ENCODE measurements at places on chromosomes 6 and 20.

GRCh38 chr6:47256981-47257730 is 52.5 kb downstream of the TNFRSF21 start:
- DNase-seq = no peak

- DNase-seq = no peak
Observed at GRCh38 chr6:38188677-38189335, 369.3 kb downstream of the ZFAND3 start.

GRCh38 chr6:90409700-90410099 is 113.1 kb upstream of the BACH2 start:
- no peak for DNase-seq

GRCh38 chr20:24483435-24484080 is 14.1 kb downstream of the SYNDIG1 start:
- no peak for DNase-seq

GRCh38 chr6:110786696-110787095 is 28.6 kb downstream of the CDK19 start:
- no peak for DNase-seq

GRCh38 chr6:141464490-141464889 is 668.2 kb upstream of the GJE1 start:
- no peak for DNase-seq

DNA sequence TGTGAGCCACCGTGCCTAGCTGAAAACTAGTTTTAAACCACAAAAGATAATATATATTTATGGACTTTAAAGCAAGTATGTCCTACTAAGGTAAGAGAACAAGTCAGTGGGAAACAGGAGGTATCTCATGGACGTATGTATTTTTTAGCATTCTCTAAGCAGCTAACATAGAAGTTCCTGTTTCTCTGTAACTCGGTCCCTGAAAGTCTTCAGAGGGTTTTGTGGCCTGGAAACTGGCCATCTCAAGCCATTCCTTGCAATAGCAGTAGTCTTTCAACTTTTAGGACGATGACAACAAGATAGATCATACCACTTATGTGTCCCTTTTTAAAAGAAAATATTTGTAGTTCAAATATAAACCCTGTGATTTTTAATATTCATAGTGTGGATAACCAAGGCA is 95.6 kb upstream of the RALGAPA2 start:
- DNase-seq = no peak

DNA sequence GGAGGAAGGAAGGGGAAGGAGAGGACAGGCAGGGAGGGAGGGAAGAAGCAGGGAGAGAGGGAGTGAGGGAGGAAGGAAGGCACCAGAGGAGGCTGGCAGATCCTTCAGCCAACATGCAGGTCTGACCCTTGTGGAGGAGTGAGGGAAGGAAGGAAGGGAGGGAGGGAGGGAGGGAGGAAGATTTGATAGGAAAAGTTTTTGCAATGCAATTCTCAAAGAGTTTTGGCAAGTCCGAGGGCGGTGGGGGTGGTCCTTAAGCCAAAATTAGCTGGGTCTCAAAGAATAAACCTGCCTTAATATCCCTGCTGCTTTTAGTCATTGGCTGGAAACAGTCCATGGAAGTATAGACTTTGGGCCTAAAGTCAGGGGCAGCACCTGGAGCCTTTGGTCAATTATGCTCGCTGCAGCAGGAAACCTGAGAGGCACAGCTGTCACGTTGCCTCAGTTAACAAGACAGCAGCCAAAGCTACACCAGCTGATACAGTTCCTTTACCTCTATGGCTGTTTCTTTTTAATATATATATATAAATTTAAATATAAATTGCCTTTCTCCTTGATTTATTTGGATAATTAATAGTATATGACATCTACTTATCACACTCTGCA is 115.7 kb upstream of the RALGAPA2 start:
- DNase-seq = no peak

DNA sequence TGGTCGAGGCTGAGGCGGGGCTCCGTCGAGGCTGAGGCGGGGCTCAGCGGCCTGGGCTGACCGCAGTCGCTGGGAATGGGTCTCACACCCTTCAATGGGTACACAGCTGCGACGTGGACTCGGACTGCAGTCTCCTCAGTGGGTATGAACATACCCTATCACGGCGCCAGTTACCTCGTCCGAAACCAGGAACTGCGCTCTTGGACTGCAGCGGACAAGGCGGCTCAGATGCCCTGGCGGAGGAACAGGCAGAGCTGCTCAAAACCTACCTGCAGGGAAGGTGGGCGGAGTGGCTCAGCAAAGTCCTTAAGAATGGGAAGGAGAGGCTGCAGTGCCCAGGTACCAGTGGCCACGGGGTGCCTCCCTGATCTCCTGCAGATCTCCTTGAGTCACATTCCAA is 14.2 kb downstream of the HLA-A start:
- no peak for DNase-seq

DNA sequence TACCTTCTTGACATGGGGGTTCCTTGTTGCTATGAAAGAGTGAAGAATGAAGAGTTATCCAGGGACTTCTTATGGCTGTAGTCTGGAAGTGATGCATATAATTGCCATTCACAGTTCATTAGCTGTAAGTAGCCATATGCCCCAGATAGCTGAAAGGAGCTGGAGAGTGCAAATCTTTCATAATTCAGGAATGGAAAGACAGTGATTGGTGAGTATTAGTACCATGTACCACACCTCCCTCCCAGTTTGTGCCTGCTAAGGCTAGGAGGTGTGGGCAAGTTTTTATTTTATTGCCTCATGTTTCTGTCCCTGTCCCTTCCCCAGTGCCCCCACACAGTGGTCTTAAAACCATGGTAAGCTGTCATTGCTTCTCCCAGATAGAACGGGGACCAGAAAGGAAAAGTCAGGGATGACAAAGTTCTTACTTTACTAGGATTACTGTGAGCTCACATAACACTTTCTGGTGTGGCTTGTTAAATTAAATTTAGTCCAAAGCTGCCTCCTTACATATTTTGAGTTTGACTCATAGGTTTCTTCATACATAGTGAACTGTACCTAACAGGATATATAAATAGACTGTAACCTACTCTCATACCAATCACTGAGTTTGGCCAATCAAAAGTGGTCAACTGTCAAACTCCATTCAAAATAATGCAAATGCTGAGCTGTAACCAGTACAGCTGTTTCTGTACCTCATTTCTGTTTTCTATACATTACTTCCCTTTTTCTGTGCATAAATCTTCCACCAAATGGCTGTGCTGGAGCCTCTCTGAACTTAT is 119.4 kb downstream of the RFPL4B start:
- DNase-seq = no peak

GRCh38 chr6:36984581-36985416 is 1.2 kb downstream of the MTCH1 start:
- DNase-seq = peak; percentile 51

All from BE2C (cell line).